ENCODE measurements at places on chromosomes 3 and 15.

- no peak for DNase-seq
These were observed 17.4 kb upstream of the TMPRSS7 start for GRCh38 chr3:112017091-112017490.

DNA sequence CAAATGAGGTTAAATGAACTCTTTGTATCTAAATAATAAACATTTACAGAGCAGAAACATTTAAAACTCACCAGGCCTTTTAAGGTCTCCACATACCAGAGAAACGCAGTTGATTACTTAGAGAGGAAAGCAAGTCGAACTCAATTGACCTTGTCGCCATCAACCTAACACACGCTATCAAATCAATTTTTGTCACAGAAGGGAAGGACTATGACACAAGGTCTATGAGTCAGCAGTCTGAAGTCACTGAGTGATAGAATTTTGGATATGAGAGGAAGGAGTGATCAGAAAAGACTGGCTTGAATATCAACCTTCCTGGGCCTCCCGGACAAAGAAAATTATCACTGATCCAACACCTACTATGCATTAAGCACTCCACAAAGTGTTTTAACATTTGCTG lies 514.4 kb upstream of the ZNF385D start:
- no peak for DNase-seq

DNA sequence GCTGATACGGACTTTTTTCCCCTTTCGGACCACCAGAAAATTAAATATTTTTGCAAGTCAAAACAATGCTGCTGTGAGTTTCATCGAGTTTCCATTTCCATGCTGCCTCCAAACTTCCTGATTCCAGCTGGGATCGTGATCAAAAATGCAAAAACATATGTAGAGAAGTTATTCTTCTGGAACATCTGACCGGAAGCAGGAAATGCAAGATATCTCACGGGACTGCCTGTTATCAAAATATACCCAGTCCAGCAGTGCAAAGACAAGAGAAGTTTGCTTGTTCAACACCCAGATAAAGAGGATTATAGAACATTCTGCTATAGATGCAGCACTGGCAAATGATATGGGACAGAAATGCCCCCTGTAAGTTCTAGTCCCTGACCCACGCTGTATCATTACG lies 726.7 kb upstream of the NR2F2 start:
- no peak for DNase-seq

GRCh38 chr3:63519426-63519825 lies 133.0 kb upstream of the SNTN start:
- no peak for DNase-seq

GRCh38 chr15:68417051-68417450 lies 14.9 kb downstream of the ITGA11 start:
- no peak for DNase-seq

- DNase-seq = no peak
These were observed 341 bp downstream of the HEXA start for GRCh38 chr15:72375501-72375845.

DNA sequence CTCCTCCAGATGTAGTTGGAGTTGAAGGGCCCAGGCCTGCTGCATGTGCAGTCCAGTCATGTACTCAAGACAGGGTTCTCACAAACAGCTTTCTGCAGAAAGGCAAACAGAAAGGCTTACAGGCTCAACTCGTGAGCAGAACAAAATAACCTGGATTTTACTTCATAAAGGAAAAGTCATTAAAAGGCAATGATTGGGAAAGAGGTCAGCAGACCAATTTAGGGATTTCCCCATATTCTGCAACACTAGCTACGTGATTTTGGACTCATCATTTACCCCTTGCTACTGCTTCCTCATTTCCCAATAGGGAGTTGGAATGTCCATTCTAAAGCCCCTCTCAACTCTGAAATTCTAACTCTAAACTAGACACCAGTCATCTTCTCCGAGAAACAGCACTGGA lies 18.1 kb downstream of the METTL6 start:
- no peak for DNase-seq

- no peak for DNase-seq
These were observed 21.0 kb upstream of the CA12 start for GRCh38 chr15:63402498-63403253.

DNA sequence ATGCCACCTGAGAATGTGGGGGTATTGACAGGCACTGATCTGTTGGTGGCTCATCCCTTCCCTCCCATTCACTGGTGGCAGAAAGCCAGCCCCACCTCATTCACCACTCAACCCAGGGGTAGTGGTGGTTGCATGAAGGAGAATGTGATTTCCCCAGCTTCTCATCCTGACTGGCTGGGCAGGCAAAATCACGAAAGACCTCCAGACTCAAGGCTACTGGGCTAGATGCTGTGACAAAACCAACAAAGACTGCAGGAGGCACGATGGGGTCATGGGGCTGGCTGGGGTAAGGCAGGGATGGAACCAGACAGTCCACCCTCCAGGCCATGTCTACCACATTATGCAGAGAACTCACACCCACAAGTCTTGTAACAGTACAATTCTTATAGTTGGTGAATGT lies 33.9 kb downstream of the FSTL1 start:
- DNase-seq = no peak

DNA sequence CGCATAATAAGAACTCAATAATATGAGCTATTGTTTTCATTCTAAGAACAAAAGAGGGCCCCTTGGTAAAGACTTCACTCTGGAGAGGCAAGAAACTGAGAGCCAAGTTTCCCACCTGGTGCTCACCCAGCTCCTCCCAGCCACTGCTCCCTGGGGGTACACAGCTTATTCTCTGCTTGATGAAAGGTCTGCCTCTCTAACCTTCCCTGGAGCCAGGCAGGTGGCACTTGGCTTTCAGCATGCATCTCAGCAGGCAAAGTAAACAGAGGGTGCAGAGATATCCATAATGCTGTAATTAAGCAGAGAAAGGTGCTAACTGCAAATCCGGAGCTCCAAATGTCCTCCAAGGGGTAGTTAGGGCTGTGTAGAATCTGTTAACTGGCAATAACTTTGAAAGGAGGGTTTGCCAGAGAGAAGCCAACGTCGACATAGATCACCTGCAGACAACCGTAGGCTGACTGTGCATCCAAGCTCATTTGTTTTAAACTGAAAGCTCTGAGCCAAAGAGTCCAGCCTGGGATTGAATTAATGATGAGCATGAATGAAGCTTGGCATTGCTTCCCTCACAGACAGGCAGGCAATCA lies 159.6 kb upstream of the PROK2 start:
- DNase-seq = no peak

- DNase-seq = peak; percentile 66
These were observed at the start of gene IGSF11 for GRCh38 chr3:119034256-119035013. Gene IGSF11 (minus strand): TSS chr3:119034846. CDS start chr3:119034582, 264 bp downstream.

GRCh38 chr15:58309963-58310928 lies 121.5 kb upstream of the LIPC start:
- peak; percentile 67 for DNase-seq

DNA sequence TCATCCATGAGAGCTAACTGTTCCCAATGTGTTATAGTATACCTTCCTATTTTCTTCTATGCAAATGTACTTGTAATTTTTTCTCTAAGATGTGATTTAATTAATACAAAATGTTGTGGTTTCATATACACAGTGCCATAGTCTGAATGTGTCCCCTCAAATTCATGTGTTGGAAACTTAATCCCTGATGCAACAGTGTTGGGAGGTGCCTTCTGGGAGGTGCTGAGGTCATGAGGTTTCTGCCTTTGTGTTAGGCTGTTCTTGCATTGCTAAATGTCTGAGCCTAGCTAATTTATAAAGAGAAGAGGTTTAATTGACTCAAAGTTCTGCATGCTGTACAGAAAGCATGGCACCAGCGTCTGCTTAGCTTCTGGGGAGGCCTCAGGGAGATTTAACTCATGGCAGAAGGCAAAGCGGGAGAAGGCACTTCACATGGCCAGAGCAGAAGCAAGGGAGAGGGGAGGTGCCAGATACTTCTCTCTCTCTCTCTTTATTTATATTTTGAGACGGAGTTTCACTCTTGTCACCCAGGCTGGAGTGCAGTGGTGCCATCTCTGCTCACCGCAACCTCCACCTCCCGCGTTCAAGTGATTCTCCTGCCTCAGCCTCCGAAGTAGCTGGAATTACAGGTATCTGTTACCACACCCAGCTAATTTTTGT lies 34.7 kb upstream of the BNIP2 start:
- no peak for DNase-seq

GRCh38 chr15:101246824-101247745 lies 4.8 kb downstream of the CHSY1 start:
- DNase-seq = no peak

DNA sequence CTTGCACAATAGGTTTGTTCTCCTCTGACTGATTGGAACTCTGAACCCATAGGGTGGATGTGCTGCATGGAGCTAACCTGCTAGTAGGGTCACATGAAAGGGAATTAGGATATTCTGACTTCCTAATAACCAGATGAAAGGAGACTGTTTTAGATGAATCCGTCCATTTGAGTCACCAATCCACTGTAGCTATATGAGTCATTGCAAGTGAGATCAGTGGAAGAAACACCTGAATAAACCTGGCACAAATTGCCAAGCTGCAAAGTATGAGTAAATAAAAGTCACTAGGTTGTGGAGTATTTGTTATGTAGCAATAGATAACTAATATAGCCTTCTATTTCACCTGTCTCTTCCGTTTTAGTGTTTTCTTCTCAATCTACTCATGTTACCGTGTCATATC lies 584.4 kb downstream of the PDCD6IP start:
- DNase-seq = no peak

DNA sequence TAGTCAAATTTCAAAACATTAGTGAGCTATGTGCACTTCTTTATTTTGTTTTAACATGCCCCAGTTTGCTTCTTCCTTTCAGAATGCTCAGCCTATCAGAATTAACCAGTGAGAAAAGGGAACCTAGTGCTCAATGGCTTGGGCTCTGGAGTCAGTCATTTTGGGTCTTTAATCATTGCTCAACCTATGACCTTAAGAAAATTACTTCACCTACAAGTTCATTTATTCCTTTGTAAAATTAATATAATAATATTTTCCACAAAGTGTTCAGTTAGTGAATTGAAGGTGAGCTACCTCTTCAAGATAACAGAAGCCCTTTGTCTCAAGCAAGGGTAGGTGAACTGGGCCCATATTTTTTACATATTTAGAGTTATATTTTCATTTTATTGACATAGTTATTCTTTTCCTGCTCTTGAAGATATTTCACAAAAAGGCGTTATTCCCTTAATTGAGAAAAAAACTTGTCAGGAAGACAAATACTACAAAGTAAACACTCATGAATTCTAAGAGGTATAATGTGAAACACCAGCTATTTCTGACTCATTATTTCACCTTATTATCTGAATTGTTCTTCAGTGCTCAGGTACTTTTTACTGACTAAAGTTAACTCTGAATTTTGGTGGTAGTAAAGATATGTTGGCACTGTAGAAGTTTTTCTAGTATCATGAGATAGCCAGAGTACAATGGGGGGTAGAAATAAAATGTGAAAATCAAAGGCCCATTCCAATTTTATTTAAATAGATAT lies 415.5 kb downstream of the NAALADL2 start:
- no peak for DNase-seq

GRCh38 chr3:159761848-159762635 lies 226.6 kb upstream of the IL12A start:
- no peak for DNase-seq

DNA sequence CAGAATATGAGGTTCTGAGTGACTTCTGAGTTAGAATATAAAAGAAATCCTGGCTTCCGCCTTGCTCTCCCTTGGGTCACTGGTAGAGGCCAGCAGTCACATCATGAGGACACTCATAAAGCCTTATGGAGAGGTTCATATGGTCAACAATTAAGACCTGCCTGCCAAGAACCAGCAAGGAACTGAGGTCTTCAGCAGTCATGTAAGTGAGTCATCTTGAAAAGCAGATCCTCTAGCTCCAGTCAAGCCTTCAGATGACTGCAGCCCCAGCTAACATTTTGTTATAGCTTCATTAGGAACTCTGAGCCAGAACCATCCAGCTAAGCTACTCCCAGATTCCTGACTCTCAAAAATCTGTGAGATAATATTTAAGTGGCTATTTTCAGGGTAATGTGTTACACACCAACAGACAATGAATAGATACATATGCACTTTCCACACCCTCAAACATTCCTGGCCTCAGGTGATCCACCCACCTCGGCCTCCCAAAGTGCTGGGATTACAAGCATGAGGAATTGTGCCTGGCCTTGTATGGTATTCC lies 447.2 kb downstream of the SHQ1 start:
- DNase-seq = no peak

DNA sequence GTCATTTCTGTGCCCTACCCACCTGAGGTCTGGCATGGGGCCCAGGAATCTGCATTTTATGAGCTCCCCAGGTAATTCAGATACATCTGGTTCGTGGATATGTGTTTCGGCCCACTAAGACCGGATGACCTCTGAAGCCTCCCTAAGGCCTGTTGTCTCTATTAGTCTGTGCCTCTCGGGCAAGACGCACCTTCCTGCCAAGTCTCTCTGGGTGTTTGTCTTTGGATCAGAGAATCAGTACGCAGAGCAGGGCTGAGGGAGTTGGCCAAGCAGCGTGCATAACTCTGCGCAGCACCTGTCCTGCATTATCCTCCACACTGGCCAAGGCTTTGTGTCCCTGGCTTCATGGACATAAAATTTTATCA lies 181.0 kb downstream of the THSD4 start:
- DNase-seq = no peak

DNA sequence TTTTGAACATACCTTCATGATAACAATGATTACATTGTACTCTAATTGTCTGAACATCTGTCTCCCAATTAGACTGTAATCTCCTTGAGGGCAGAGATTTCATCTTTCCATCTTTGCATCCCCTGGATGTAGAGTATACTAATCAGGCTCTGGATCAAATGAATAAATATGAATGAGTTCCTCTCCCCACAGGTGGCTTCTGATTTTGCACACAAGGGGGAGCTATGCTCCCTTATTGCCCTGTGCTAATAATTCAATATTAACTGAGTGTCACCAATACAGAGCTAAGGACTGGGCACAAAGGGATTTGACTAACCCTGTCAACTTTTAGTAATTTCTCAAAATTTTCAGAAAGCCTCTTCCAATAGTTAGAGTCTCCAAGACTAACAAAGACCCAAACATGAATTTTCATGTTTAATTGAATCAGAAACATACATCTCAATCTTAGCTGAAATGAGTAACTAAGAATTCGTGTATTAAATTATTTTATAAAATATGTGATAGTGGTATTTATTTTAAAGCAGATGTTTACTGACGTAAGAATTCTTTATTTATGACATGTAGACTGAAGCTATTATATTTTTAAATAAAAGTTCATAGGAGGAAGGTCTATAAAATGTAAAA lies 3.0 kb downstream of the DUOXA1 start:
- no peak for DNase-seq

- no peak for DNase-seq
These were observed 895 bp downstream of the HYKK start for GRCh38 chr15:78508272-78508671.

DNA sequence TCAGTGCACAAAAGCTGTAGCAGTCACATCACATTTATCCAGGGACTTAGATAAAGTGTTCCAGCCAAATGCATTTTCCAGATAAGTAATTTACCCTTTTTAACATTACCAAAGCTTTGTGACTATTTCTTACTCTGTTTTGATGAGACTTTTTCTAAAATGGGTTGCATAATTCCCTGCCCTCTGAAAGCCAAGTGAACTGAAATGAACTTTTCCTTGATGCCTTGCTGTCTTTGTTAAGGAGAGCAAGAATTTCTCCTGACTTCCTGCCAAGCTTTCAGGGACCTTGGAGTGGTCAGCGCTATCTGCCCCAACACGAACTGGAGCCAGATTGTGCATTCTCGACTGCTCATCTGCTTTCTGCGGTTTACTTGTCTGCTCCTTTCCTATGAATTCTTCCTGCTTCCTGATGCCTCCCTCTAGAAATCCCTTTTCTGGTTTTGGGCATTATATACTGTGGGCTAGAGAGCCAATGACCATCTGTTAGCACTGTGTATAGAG lies 34.8 kb downstream of the EIF4E3 start:
- no peak for DNase-seq

Data from heart right ventricle (tissue), 16 donors.